Hematopoietic multipotent progenitor cell treated with erythropoietin and hydrocortisone succinate and interleukin-3 and kit ligand, for 8 days (in vitro differentiated cells): ENCODE measurements at places on chromosomes 16 and 17.

DNA sequence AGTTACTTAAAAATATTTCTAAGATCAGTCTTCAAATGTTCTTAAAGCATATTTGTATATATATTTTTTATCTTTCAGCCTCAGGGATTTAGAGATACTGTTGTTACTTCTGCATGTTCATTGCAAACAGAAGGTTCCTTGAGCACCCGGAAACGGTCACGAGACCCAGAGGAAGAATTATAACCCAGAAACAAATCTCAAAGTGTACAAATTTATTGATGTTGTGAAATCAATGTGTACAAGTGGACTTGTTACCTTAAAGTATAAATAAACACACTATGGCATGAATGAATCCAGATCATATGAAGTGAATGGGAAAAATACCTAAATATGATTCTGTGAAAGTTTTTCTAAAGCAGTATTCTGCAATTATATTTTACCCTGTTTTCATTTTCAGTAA is 21.6 kb upstream of the PPM1E start:
- DNase-seq = no peak

GRCh38 chr17:68595986-68596385 is 5.2 kb downstream of the FAM20A start:
- no peak for DNase-seq

GRCh38 chr17:83124871-83125514 is 45.6 kb downstream of the METRNL start:
- no peak for DNase-seq

- no peak for DNase-seq
These were observed 298.9 kb upstream of the IRX5 start for GRCh38 chr16:54631782-54632181.

DNA sequence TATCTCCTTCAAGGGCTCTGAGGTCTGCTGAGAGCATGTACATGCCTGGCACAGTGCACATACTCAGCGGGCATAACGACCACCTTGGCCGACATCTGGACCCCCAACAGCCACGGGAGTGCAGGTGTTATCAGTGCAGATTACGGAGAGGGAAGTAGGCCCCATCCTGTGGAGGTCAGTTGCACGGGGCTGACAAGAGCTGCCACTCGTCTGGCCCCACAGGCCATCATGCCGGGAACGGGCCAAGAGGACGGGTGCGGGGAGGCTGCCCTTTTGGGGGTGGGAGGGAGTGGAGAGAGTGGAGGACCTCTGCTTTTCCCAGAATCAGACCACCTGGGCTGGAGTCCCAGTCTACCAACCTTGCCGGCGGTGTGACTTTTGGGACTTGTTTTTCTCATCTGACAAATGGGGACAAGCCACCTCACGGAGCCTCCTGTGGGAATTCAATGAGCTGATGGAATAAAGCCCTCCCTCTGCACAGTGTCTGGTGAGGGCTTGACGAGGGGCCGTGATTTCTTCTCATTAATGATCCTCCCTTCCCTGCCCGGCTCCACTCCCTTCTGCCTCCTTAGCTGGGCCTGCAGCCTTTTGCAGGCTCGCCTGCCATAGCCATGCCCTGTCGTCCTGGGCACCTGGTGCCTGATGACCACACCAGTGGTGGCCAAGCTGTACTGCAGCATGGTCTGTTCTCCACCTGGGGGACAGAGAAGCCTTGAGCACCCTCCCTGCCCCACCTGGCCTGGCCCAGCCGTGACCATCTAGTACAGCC is 4.6 kb downstream of the PRSS33 start:
- DNase-seq = no peak

DNA sequence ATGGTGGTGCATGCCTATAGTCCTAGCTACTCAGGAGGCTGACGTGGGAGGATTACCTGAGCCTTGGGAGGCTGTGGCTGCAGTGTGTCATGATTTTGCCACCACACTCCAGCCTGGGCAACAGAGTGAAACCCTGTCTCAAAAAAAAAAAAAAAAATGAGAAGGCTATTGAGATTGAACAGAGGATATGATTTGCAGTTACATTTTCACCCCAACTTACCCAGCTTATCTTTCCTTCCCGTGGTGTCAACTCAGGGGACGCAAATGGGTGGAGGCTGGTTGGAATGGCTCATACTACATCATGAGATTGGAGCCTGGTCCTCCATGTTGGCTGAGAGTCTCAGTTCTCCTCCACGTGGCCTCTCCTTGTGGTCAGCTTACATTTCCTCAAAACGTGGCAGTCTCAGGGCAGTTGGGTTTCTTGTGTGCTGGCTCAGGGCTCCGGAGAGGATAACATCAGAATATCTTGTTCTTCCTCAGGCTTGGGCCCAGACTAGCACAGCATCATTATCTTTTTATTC is 17.2 kb upstream of the NSMCE1 start:
- DNase-seq = peak; percentile 73

DNA sequence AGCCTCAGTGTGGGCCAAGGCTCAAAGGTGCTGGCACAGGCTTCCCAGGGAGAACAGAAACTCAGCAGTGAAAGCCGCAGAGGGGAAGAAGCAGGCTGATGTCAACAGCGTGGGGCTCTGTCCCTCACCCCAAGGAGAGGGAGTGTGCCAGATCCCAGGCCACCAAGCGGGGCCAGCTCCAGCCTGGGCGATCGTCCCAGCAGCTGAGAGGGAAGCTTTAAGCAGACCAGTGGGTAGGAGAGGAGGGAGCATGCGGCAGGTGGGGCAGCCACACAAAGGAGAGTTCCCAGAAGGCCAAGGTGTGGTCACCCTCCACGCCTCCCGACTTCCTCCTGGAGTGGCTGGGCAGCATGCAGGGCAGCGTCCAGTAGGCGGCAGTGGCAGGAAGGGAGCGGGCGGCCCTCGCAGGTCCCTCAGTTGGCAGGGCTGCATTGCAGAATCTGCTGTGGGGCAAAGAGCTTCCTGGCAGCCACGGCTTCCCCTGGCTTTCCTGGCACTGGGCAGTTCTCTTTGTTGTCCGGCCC is 6.0 kb downstream of the SYNGR2 start:
- DNase-seq = no peak

- no peak for DNase-seq
These were observed 447.6 kb upstream of the PSMD7 start for GRCh38 chr16:73848993-73849392.

- no peak for DNase-seq
These were observed 172.1 kb downstream of the RBFOX3 start for GRCh38 chr17:79438546-79439334.

- no peak for DNase-seq
These were observed 604.0 kb upstream of the SALL1 start for GRCh38 chr16:51755039-51755501.

GRCh38 chr16:49602976-49603310 is 229.3 kb downstream of the C16orf78 start:
- no peak for DNase-seq

DNA sequence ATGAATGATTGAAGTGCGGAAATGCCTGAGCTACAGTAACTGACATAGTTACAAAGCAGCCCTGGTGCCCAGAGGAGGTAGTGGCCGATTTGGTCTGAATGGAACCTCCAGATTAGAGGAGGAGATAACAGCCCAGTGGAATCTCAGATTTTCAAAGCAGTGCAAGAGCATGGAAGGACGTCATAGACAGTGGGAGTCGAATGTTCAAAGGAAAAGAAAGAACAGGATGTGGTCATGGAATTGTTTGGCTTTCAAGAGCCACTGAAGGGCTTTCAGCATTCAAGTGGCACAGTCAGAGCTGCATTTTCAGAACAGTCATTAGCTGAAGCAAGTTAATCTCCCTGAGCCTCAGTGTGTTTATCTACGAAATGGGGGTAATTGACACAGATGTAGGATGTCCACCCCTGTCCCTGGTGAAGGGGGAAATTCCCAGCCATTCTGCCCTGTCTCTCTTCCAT is 104.6 kb upstream of the CACNG3 start:
- DNase-seq = no peak

DNA sequence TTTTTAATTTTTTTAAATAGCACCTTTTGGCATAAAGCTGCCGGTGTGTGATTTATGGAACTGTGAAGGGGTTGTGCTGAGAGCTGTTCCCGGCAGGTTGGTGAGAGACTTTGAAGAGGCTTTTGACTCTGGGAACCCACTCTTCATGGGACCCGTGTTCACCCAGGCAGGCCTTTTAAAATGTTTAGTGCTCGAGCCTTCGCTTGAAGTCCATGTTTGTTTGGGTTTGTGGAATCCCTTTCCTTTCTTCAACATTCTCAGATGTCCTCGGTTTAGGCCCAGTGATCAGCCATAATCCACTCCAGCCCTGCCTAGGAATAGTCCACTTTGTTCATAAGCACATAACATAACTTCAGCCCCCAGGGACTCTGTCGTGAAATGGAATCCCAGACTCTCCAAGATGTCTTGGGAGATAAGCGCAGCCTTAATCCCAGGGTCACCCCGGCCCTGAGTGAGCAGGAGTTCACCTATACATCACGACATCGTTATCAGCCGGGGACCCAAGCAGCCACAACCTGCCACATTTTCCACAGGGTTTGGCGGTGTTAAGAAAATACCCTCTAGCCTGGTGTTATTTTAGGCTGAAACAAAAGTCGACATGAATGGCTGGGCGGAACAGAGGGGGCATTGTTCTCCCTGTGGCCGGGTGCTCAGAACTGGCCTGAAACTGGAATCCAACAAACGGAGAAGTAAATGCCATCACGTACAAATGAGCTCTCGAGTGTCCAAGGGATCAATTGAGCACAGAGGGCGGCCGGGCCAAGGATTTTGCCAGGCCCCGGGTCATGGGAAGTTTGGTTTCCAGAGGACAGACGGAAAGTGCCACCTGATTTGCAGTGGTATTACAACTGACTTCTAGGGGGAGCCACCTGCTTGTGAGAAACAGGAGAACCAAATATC is 145.7 kb upstream of the IRX3 start:
- DNase-seq = no peak

- DNase-seq = no peak
These were observed 127.5 kb downstream of the ZNF778 start for GRCh38 chr16:89344846-89345611.

DNA sequence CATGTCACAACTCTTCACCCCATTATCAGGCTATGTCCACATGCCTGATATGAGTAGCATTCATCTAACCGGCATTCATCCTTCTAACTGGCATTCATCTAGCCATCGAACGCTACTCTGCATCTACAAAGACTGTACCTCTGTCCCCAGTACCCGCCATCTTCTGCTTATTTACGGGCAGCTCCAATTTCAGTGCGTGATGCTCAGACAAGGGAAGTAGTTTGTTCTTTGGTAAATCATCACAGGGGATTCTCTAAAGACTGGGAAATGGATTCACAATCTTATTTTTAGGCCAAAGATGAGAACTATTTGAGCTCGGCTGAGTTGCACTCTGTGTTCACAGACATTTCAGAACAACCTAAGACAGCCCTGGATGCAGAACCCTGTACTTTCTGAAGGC is 39.4 kb downstream of the STAT5B start:
- no peak for DNase-seq

GRCh38 chr16:23371368-23371767 is 69.3 kb downstream of the SCNN1B start:
- no peak for DNase-seq

DNA sequence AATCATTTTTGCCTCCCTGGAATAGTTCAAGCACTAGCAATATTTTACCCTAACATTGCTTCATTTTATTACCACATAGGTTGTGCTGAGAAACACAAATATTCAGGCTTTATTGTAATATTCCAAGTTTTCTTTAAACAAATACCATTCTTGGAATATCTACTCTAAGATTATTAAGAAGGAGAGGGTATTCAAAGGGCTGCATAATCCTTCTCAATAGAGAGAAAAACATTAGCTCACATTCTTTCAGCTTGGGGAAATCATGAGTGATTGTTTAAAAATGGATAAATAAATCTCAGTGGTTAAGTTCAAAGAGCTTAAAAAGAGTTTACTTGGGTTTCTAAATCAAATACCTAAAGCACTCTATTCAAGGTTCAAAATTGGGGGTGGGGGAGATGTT is 111.9 kb upstream of the CORO6 start:
- no peak for DNase-seq

DNA sequence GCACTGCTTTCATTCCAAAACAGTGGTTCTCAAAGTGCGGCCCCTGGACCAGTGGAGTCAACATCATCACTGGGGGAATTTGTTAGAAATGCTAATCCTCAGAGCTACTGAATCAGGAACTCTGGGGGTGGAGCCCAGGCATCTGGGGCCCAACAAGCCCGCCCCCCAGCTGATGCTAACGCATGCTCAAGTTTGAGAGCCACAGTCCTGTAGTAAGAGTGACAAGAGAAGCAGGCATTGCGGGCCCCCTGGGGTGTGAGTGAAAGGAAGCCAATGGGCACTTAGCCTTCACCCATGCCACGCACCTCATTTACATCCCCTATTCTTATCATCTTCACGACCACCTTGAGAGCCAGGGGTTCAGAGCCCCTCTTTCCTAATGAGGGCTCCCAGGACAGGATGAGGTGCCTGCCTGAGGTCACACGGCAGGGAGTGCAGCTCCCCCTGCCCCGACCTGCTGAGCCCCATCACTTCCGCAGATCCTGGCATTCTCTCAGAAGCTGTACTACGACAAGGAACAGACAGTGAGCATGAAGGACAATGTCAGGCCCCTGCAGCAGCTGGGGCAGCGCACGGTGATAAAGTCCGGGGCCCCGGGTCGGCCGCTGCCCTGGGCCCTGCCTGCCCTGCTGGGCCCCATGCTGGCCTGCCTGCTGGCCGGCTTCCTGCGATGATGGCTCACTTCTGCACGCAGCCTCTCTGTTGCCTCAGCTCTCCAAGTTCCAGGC is 9.1 kb downstream of the CA4 start:
- DNase-seq = no peak

DNA sequence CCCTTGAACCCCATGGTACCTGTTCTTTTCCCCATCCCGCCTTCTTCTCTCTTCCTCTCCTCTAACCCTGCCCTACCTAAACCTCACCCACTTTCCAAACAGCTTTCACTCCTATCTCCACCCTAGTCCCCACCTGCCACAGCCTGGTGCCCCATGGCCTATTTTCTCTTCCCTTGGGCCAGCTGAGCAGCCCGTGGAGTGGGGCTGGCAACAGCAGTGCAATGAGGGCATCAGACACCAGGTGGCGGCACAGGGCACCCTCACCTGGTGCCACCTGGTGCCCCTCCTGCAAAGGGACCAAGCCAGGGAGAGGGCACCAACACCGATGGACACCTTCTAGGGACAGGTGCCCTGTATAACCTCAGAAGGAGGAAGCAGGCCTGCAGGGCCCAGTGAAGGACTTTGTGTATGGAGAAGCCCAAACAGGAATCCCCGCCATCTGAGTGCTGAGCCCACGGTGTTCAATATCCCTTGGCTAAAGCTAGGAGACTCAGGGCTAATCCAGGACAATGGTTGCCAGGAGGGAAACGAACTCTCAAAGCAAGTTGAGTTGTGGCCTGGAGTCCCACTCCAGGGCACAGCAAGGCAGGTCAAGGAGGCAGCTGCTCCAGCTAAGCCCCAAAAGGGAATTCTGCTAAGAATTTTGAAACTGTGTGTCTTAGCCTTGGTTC is 4.0 kb upstream of the ABCC3 start:
- DNase-seq = peak; percentile 23
